ENCODE measurements at places on chromosomes 1 and 21. TPM values are rescaled to one million over a fixed set of nuclear protein-coding genes. Genes with fewer than 3 reads are reported as not detected.

DNA sequence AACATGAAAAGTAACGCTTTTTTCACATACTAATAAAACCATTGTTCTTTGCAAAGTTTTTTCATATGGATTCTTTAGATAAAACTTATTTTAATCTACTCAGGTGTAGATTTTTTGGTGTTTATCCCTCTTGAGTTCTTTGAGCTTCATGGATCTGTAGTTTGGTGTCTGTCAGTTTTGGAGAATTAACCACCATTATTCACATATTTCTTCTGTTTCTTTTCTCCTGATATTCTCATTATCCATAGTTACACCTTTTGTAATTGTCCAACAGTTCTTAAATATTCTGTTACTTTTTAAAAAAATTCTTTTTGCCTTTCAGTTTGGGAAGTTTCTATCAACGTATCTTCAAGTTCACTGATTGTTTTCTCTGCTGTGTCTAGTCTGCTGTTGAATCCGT, 18.6 kb downstream of the HS2ST1 start:
- DNase-seq: no peak

- no peak for DNase-seq
Observed at GRCh38 chr1:18946550-18947381, 9.7 kb downstream of the IFFO2 start.

GRCh38 chr21:42668298-42668992, 15.0 kb downstream of the PDE9A start:
- DNase-seq: no peak

GRCh38 chr1:150650193-150650592, 20.8 kb upstream of the ENSA start:
- DNase-seq: peak; percentile 71

Gene TMEM201
- total RNA-seq: 6.0 TPM

Gene LCE1E
- not detected for total RNA-seq

DNA sequence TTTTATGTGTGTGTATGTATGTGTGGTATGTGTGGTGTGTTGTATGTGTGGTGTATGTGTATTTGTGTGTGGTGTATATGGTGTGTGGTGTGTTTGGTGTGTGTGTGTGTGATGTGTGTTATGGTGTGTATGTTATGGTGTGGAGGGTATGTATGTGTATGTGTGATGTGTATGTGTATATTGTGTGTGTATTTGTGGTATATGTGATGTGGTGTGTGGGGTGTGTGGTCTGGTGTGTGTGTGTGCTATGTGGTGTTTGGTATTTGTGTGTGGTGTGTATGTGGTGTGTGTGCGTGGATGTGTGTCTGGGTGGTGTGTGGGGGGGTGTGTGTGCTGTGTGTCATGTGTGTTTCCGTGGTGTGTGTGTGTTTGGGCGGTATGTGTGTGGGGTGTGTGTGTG, 59.3 kb downstream of the SH3BGR start:
- no peak for DNase-seq

GRCh38 chr21:27715131-27715530, 748.2 kb upstream of the ADAMTS5 start:
- no peak for DNase-seq

Gene GPR161
- total RNA-seq: 7.2 TPM

- DNase-seq: no peak
Observed at GRCh38 chr1:185608177-185608576, 126.0 kb upstream of the HMCN1 start.

GRCh38 chr1:108200687-108201051, 526 bp upstream of the SLC25A24 start:
- DNase-seq: peak; percentile 51

Gene MSH4
- total RNA-seq: 0.45 TPM

DNA sequence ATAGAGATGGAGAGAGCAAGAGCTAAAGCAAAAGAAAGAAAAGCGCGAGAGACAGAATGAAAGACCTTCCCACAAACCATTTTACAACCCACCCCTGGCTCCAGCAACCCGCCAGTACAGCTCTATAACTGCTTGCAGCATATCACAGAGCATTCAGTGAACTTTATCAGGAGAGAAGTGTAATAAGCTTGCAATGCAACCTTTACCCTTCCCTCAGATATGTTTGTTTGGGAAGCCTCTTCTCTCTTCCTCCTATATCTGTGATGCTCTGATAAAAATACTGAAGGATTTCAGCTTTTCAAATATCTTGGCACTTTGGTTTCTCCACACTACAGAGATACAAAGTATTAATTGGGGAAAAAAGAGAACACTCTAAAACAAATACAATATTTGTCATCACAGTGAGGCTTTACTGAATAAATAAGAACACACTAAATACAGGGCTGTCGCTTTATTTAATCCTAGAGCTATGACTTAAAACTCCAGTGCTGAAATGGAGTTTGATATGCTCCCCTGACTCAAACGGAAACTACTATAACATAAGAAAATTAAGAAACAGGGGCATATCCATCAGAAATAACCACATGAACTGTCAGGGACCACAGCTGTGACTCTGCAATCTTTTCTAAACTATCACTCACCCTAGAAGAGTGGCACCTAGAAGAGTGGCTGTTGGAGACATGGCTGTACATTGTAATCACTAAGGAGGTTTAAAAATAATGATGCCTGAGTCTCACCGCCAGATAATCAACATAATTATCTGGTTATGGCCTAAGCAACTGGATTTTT, 6.7 kb downstream of the CRP start:
- DNase-seq: no peak

GRCh38 chr1:17118706-17119075, 560 bp downstream of the PADI2 start:
- DNase-seq: no peak

DNA sequence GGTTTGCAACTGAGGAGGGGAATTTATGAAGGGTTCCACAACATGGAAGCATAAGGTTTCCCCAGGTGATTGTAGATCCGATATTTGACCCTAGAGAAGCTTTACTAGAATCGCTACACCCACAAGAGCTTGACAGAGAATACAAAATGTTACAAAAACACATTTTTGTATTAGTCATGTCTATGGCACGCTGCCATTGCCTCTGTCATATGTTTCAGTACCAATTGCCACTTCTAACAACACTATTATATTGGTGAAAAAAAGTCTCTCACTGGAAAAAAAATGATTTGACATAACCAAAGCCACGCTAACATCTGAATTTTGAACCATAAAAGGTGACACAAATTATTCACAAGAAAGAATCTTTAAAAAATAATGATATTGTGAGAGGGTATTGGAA, 214.5 kb downstream of the KCNT2 start:
- DNase-seq: no peak

Gene SLC35F3
- 0.14 TPM for total RNA-seq

DNA sequence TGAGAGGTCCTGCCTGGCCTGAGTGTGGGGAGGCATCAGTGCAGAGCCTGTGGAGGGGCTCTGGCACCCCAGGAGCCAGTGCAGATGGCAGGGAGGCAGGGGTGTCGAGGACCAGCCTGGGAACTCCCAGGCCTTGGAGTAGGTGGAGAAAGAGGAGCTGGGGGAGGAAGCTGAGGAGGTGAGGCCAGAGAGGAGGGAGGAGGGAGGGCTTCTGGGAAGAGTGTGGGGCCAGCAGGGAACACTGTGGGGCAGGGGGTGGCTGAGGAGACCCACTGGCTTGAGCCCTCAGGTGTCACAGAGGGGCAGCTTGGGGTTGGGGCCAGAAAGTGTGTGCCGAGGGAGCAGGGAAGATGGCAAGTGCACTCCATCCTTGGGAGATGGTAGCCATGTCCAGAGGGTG, 3.8 kb downstream of the COQ8A start:
- DNase-seq: no peak

DNA sequence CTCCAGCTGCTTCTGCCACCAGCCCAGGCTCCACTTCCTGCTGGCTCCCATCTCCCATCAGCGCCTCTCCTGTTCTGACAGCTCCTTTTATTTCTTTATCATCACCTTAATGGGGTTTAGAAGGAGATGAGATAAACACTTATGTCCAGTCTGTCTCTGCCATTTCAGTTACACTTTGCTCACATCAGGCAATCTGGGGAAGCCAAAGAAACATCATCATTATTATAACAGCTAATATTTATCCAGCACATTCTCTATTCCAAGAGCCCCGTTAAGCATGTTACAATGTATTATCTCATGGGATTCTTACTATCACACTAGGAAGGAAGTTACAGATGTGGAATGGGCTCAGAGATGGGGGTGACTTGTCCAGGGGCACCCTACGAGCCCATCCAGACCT, 31.2 kb downstream of the DMRTB1 start:
- no peak for DNase-seq

- no peak for DNase-seq
Observed at GRCh38 chr1:186899577-186899976, 70.8 kb downstream of the PLA2G4A start.

Gene STUM
- total RNA-seq: 3.9 TPM

GRCh38 chr21:45985471-45986315, 4.1 kb downstream of the COL6A1 start:
- DNase-seq: peak; percentile 6

All from left colon (tissue), 2 donors.